Hypothalamus (tissue), 51 donors: ENCODE measurements at places on chromosomes 13 and 19.

DNA sequence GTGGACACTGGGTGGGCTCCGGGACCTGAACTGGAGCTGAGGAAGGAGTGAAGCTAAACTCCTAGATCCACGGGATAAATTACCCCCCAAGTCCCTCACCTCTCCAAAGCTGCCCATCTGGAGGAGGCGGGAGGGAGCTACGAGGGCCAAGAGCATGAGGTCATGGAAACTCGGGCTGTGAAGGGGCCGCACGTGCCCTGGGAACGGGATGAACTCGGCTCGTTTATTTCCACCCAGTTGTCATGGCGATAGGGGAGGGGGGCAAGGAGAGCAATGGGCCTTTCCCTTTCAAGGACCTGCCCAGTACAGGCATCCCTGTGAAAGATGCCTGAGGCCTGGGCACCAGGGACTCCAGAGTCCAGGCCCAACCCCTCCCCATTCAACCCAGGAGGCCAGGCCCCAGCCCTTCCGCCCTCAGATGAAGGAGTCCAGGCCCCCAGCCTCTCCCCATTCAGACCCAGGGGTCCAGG lies 3.8 kb downstream of the PPP1R12C start:
- peak; percentile 75 for DNase-seq

DNA sequence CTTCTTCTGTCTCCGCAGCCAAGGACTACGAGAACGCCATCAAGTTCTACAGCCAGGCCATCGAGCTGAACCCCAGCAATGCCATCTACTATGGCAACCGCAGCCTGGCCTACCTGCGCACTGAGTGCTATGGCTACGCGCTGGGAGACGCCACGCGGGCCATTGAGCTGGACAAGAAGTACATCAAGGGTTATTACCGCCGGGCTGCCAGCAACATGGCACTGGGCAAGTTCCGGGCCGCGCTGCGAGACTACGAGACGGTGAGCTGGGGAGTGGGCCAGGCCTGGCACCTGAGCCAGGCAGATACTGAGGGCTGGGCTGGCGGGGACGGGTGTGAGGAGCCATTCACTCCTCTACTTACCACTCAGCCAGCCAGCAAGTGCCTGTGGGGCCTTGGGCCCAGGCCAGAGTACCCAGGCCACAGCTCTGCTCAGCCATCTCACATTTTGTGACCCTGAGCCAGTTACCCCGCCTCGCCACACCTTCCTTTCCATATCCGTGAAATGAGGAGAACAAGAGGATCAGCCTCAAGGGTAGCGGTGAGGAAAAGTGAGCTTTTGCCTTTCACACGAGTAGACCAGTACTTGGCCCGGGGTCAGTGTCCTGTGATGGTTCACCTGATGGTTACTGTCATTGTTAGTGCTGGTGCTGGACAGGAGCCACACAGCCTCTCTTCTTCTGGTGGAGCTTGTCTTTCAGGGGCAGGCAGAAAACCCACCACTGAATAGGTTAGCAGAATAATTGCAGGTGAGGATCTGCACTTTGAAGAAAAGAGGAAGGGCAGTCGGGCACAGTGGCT lies 7.0 kb downstream of the PPP5C start:
- no peak for DNase-seq

- peak; percentile 31 for DNase-seq
Observed at GRCh38 chr19:4722671-4723594, 709 bp downstream of the DPP9 start.

DNA sequence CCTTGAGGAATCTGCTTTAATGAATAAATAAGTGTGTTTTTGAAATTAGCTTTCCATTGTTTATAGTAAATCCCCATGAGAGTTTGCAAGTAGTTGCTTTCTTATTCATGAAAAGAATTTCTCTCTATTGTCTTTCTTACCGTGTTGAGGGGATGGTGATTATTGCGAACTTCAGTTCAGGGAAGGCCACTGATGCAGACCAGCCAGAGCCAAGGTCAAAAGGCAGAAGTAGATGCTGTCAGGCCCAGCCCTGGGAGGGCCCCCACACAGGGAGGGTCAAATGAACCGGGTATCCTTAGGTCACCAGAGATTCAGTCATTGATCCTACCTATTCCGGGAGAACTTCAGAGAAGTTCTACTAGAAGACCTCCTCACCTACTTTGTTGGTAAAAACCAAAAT lies 185.9 kb downstream of the NUFIP1 start:
- DNase-seq = no peak

- no peak for DNase-seq
Observed at GRCh38 chr19:5832061-5832460, 7.4 kb downstream of the FUT6 start.

- no peak for DNase-seq
Observed at GRCh38 chr19:3071768-3072167, 9.5 kb upstream of the TLE5 start.

- DNase-seq = no peak
Observed at GRCh38 chr13:38914070-38914469, 76.6 kb downstream of the STOML3 start.
